ENCODE measurements at places on chromosomes 12 and 14.

DNA sequence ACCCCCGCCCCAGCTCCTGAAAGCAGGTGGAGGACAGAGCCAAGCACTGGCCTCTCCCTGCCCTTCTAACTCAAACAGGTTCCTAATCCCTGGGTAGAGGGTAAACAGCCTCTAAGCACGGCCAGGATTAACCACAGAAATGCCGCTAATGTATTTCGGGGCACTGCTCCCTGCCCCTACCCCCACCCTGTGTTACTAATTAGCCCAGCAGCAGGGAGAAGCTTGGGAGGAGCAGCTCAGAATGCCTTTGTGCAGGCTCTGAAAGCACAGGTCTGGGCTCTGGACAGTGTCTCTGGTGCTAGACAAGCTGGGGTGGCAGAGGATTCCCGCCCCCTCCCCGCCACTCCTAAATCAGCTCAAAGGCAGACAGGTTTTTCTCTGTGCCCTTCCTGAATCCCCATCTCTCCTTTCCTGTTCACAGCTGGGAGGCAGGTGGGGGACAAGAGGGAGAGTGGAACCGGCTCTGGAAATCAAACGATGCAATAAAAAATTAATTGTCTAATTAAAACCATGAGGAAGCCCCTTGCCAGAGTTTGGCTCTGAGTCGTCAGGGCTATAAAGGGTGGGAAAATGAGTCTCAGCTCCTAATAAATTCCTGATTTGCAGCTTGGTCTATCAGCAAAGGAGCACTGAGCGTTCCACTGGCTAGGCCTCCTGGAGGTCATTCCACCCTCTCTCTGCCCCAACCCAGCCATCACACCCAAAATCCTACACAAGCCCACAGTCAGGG, 53.0 kb downstream of the SMUG1 start:
- no peak for DNase-seq

- no peak for DNase-seq
Observed at GRCh38 chr14:87199381-87199780, 793.6 kb downstream of the GALC start.

DNA sequence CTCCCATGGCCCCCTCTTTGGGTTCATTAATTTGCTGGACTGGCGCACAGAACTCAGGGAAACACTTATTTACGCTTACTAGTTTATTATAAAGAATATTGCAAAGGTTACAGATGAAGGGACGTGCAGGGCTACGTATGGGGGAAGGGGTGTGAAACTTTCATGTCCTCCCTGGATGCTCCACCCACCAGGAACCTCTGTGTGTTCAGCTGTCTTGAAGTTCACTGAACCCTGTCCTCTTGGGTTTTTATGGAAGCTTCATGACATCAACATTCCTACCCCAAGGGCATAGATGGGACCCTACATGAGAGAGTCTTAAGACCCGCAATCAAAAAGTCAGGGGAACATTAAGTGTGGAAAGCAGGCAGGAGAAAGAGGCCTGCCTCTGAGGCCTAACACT, 58.1 kb downstream of the ADIPOR2 start:
- no peak for DNase-seq

DNA sequence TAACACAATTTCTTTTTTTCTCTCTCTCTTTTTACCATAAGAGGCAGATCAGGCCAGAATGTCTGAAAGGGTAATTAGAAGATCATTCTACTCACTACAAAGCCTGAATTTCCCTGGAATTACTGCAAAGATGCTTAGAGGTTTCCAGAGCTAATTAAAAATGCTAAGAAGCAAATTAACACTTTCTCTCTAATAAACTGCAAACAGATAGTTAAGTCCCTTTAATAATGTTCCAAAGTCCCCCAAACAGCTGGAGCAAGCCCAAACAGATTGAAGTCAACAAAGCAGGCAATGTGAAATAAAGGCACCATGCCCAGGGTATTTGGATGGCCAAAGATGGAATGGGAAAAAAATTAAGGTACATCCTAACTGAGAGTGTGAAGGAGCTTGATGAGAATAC, 208.8 kb upstream of the LRFN5 start:
- no peak for DNase-seq

- DNase-seq, result no peak
Observed at GRCh38 chr12:22083167-22083566, 37.1 kb downstream of the CMAS start.

DNA sequence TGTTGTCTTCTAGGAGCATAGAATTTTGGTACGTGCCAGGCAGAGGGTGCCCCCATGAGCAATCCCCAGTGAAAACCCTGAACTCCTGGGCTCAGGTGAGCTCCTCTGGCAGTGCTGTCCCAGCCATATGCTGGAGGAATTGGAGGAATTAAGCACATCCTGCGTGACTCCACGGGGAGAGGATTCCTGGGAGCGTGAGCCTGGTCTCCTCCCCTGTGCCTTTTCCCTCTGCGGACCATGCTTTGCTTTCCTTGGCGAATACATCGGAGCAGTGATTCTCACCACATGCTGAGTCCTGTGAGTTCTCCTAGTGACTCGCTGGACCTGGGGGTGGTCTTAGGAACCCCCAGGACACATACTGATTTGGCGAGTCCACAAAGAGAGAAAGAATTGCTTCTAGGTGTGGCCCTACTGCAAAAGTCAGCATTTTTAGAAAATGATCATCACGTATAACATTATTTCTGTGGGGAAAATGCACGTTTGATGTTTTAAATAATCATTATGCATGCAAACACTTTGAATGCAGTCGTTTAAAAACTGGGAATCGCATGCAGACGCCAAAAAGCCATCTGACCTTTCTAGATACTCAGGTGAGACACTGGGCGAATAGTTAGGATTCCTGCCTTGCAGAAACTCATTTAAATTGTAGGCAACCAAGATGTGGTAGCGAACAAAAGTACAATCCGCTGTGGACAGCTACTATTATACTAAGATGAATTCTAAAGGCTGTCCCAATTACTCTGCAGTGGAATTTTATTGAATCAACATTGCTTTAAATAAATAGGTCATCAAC, 370.9 kb downstream of the TMEM132D start:
- DNase-seq, result no peak

DNA sequence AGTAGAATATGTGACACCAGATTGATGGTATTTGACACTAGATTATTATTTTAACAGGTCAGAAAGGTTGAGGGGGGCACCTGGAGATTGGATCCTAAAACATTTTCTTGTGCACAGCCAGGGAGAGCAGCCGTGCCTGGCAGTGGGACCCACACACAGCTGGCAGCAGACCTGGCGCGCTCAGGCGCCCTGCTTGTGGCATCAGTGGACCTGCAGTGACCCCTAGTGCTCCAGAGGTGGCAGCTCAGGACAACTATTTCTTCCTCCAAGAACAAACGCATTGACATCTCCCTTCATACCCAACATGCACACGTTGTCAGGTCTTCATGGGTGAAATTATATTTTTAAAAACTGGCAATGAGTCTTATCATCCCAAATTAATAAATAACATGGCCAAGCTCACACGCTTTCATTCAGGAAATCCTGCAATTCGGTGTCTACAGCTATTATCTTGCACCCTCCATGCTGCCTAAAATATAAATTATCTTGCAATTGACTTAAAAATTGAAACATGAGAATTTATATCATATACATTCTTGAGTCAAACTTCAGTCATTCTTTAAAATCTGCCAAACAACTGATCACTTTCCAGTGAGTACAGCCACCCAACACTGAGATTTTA, 7.7 kb upstream of the TMEM132D start:
- no peak for DNase-seq

DNA sequence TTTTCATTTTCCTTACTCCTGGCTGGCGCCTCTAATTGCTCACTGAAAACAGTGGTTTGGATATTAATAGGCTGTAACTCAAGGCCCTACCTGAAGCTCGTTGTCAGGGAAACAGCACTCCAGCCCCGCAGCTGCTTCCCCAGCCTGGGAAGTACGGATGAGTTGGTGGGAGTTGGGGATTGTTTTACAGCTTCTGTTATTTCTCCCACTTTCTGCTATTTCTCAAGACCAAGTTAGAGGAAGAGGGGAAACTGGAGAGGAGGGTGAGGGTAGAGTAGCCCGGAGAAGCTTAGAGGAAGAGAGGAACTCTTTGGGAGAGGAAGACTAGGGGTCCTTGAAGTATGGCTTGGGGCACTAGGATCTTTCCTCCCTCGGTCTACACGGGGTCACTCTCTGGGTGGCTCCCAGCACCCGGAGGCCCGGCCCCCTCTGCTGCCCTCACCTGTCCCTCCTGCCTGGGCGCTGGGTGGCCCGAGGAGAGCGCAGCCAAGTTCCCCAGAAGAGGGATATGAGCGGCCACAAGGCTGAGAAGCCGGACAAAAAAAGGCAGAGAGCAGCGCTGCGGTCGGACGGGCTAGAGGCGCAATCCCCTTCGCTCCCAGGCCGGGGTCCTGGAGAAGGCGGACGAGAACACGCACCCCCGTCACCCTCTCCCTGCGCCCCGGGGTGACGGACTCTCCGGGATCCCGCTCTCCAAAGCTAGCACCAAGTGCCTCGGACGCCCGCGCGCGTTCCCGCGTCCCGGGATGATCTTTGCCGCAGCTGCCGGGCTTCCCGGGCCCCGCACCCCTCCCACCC, 671 bp downstream of the SPTB start:
- DNase-seq, result peak; percentile 14

GRCh38 chr14:101466456-101467180, 94.7 kb upstream of the DIO3 start:
- DNase-seq, result no peak
